Gastrocnemius medialis (tissue), 4 donors: ENCODE measurements at places on chromosomes 7 and 10. TPM values are rescaled to one million over a fixed set of nuclear protein-coding genes. Genes with fewer than 3 reads are reported as not detected.
A peak's percentile ranks its signal among the peaks of the same experiment; 100 is the strongest.

The HOXA7 gene
- total RNA-seq = 12.8 TPM

GRCh38 chr7:132919771-132920170, 162.1 kb downstream of the CHCHD3 start:
- no peak for DNase-seq

DNA sequence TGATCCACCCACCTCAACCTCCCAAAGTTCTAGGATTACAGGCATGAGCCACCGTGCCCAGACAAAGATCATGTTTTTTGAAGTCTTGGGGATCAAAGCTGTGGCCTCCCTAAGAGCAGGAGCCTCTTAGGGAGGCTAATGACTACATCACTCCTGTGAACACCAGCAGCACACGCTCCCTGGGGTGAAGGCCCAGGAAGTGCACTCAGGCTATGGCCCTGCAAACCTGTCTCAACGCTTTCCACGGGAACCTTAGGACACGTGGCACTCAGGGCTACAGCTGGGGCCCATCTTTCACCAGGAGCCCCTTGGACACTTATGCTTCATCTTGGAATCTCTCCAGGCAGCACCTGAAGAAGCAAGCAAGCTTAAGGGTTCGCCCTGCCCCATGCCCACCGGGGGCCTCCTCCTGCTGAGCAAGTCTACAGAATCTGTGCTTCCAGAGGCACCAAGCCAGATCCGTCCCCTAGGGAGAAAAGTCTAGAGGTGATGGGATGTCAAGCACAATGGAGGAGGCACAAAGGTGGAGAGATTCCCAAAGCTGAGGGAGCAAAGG, 18.4 kb downstream of the VSTM4 start:
- no peak for DNase-seq

The PTEN gene
- 54.5 TPM for total RNA-seq

DNA sequence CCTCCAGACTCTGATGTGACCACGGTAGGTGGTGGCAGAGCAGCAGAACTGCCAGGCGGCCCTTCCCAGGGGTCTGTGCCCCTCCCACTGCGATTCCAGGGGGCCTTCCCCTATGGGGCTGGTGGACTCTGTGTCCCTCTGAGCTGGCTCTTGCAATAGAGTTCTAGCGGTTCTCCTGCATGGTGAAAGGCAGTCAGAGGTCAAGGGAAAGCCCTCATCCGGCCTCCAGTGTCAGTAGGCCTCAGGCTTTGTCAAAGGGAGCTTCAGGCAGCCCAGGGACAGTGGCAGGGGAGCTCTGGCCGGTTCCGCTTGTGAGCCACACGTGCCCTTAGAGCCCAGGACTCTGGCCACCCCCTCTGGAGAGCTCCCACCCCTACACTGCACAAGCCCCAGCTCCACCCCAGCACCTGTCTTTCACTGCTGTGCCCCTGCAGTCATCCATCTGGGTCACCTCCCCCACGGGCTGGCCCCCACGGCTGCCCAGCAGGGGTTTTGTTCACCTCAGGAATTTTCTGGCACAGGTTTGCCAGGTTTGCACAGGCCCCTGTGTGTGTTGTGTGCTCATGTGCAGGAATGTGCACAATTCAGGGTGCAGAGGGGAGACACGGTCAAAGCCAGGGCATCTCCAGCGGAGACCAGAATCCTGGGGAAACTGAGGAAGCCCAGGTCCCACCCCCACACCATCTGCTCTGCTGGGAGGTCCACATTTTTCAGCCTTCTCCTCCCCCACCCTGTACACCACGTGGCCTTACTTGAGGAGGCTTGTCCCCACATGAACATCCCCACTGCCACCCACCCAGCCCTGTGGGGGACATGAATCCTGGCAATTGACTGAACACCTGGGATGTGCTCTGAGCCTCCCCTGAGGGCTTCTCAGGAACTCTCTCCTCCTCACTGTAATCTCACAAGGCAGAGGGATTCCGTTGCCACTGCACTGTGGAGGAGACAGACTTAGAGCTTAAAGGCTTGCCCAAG, 23.8 kb downstream of the C10orf105 start:
- DNase-seq = no peak

The KBTBD2 gene
- 92.5 TPM for total RNA-seq

The SRRM3 gene
- total RNA-seq = 1.1 TPM

GRCh38 chr7:25953859-25954258, 198.1 kb upstream of the NFE2L3 start:
- no peak for DNase-seq

The COBL gene
- 164 TPM for total RNA-seq

DNA sequence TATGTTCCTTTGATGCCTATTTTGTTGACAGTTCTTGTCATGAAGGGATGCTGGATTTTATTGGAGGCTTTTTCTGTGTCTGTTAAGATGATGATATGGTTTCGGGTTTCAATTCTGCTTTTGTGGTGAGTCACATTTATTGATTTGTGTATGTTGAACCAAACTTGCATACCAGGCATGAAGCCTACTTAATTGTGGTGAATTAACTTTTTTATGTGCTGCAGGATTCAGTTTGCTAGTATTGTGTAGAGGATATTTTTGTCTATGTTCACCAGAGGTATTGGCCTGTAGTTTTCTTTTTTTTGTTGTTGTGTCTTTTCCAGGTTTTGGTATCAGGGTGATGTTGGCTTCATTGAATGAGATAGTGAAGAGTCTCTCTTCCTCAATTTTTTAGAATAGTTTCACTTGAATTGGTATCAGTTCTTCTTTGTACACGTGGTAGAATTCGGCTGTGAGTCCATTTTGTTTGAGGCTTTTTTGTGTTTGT, 345.9 kb downstream of the KIF20B start:
- DNase-seq = no peak

The DENND2A gene
- 2.0 TPM for total RNA-seq

- DNase-seq = peak; percentile 45
Measured at GRCh38 chr7:150451097-150451793, 815 bp downstream of the GIMAP8 start.

DNA sequence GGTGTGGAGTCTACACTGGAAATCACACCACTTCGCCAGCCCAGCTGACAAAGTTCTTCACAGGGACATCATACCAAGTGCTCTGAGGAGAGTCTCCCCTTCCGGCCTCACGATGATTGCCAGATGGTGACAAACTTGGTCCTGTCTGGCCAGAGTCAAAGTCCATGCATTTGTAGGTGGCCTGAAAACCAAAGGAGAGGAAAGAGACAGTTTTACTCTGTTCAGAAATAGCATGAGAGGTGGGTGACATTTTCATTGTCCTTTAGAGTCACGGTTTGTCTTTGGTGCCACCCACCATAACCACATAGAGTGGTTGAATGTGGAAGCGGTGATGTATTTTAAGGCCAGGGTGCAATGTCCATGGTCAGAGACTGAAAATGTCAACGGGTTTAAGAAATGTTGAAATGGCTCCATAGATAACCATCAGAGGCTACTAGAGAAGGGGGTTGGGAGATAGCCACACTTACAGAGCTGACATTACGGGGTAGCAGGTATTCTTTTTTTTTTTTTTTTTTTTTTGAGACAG, 33.0 kb downstream of the BTBD16 start:
- DNase-seq = no peak

The GJD4 gene
- not detected for total RNA-seq

DNA sequence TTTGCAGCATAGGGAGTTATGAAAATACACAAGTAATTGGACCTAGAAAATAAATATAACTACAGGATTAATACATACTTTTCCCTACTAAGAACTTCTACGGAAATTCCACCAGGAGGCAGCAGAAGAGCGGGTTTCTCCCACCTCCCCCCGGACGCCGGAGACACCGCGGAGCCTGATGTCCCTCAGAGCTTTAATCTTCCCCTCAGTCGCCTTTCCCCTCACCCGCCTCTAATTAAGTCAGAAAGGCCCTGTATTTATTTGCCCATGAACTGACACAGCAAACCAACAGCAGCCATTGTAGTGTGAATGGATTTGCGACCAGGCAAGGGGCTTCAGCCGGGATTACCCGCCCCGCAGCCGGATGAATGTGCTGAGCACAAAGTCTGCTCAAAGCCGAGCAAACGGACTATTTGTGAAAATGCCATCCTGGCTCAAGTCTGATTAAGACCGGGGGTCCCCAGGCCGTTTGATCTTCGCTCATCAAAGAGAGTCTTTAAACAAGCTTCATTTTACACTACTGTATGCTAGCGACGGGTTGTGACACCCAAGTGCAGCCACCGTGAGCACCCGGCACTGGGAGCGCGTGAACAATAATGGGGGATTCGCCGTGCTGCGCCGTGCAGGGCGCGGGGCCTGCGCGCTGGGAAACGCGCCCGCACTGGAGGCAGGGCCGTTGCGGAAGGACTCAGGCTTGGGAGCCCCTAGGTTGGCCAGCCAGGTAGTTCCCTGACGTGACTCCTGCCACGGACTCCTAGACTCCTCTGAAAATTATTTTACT, 5.6 kb upstream of the DKK1 start:
- peak; percentile 30 for DNase-seq

The AGR3 gene
- not detected for total RNA-seq

The TRPV5 gene
- not detected for total RNA-seq

GRCh38 chr10:60542657-60543056, 153.0 kb upstream of the ANK3 start:
- DNase-seq = no peak

- DNase-seq = no peak
Measured at GRCh38 chr10:25105262-25105661, 69.5 kb upstream of the GPR158 start.

The HOXA11 gene
- total RNA-seq = 7.1 TPM

DNA sequence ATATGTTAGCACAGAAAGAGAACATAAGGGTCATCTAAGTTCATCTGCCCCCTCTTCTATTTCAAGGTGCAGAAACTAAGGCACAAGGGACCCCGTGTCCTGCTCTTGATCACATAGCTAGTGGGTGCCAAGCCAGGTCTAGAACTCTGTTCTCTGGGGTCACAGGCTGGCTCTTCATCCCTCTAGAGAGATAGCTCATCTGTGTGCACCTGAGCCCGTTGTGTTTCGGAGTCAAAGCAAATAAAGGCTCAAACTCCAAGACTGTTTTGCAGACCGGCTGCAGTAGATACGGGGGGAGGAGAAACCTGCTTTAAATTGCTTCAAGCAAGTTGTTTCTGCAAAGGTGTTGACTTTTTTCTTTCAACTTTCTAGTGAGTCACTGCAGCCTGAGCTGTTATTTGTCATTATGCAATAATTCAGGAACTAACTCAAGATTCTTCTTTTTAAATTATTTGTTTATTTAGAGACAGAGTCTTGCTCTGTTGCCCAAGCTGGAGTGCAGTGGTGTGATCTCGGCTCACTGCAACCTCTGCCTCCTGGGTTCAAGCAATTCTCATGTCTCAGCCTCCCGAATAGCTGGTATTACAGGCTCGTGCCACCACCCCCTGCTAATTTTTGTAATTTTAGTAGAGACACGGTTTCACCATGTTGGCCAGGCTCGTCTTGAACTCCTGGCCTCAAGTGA, 6.5 kb downstream of the BLVRA start:
- no peak for DNase-seq

DNA sequence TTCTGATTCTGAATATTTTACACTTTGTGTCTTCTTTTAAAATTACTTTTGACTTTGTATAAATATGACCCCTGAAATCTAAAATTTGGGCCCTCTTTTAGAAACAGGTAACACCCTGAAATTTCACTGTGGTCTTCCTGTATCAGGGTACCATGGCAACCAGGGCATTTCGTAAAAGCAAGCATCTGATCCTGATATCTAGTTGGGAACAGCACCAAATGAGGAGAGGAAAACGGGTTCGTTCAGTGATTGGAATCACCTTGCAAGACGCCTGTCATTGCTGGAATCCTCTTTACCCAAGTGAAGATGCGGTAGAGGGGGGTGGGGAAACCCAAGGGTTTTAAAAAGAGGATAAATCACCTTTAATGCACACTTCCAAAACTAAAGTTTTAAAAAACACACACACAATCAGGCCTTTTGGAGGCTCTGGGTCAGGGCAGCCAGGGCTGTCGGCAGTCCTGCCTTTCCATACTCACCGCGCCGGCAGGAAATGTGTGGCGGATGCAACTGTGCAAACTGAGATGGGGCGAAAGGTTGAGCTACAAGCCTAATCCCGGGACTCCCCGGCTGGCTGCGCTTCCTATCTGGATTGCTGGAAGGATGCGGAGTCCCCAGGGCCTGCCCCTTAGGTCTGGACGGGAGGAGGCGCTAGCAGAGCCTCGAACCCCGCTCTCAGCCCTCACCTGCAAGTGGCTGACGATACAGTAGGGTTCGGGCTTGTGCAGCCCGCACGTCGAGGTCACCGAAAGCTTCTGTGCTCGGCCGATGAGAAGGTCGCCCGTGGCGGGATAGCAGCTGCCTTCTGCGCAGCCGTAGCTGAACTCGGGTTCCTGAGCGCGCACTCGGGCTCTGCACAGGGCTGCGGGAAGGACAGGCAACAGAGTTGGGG, 1.8 kb downstream of the LAMB1 start:
- no peak for DNase-seq

- DNase-seq = no peak
Measured at GRCh38 chr10:31745612-31746376, 182.8 kb downstream of the ARHGAP12 start.
